ENCODE measurements at places on chromosomes 1 and 21. TPM values are rescaled to one million over a fixed set of nuclear protein-coding genes. Genes with fewer than 3 reads are reported as not detected.

- DNase-seq = peak; percentile 74
Observed at GRCh38 chr1:65002508-65003315, 36.4 kb upstream of the JAK1 start.

DNA sequence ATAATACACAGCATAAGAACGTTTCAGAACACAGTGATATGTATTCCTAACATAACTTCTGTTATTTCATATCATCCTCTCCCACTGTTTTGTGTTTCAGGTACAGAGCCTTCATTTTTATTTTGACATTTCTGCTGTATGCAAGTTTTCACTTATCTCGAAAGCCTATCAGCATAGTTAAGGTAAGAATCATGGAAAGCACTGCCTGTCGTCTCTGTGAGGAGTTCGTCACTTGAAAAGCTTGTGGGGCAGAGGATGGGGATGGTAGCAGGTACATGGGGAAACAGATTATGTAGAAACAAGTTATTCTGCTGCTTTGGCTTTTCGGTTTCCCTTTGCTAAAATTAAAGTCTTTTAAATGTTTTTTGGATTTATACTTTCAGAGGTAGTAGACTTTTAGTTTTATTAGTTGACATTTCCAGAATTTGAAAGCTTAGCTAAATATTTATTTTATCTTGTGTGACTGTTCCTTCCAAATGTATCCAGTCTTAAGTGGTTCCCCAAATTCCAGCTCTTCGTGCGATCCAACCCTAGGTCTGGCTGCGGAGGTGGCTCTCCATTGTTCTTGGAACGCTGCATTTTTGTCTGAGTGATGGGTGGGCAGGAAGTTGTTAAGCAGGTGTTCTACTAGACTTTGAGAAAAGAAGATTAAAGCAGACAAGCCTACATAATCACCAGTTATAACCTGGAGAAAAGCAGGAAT, 12.2 kb downstream of the SLC37A1 start:
- DNase-seq = no peak

Gene OVAAL
- total RNA-seq = not detected

DNA sequence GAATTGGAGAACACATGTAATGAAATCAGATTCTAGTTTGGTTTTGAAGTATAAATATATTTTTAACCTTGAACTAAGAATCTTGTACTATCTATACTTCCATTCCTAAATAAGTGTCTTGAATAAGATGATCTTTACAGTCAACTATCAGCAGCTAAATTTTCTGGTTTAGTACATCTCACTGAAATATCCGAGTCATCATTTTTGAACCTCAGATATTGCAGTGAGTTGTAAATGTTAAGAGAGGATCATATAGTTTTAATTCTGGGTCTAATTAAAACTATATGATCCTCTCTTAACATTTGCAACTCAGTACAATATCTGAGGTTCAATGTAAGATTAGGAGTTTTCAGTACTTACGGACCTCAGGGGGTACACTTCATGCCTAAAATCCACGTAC, 768.8 kb upstream of the ADAMTS5 start:
- DNase-seq = no peak

Gene AGT
- total RNA-seq = 2.9 TPM

Data from left lung (tissue), 14 donors.